ENCODE measurements at places on chromosomes 12 and 14. TPM values are rescaled to one million over a fixed set of nuclear protein-coding genes. Genes with fewer than 3 reads are reported as not detected.
A peak's percentile ranks its signal among the peaks of the same experiment; 100 is the strongest.

- H3K36me3 ChIP-seq: no peaks in the 10 kb centered on the region
- no peak overlapping the region for H3K27ac ChIP-seq
- no peaks in the 10 kb centered on the region for H3K4me1 ChIP-seq
- no peak overlapping the region for H3K4me3 ChIP-seq
- peak; percentile 61 for DNase-seq
These were observed 88.6 kb downstream of the R3HDM2 start for GRCh38 chr12:57342207-57342691.

DNA sequence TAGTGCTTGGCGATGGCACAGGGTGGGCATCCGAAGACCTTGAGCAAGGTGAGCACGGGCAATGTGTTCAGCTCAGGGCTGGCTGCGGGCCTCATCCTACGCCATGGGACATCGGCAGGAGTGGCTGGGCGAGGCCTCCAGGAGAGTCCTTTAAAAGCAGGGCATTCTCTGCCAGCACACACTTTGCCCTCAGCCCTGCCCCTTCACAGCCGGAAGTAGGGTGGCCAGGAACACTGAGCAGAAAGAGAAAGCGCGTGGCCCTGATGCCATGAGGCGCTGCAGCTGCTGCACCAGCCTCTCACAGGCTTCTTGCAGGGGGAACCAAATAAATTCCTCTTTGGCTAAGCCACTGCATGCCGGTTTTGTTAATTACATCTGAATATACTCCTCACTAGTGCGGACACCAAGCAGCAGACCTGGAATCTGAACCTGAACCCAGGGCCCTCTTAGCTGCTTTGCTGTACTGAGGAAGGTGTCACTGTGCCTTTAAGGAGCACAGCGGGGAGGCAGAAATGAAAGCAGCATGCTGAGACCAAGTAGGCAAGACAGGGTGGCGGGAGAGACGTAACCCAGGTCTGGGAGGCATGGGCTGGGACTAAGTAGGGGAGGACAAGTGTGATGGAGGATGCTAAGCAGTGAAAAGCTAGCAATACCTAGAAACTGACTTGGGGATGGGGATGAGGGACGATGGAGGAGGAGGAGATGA lies 155.2 kb downstream of the TTC7B start:
- H3K4me3 ChIP-seq: no peak overlapping the region
- no peaks in the 10 kb centered on the region for H3K27me3 ChIP-seq
- DNase-seq: no peak
- H3K4me1 ChIP-seq: peaks cover 46% of the 10 kb centered on the region

Gene RDH5
- total RNA-seq: 22.4 TPM

Gene SPIC
- total RNA-seq: not detected

Gene PLXNC1
- total RNA-seq: 3.0 TPM
